HFFc6 (cell line): ENCODE measurements at places on chromosomes 2 and 18. TPM values are rescaled to one million over a fixed set of nuclear protein-coding genes. Genes with fewer than 3 reads are reported as not detected.

The C2orf74 gene
- 19.3 to 20.5 TPM (median 19.9 TPM) in 3 replicates for total RNA-seq

The EHD3 gene
- total RNA-seq, result 55.5 to 70.6 TPM (median 63.7 TPM) in 3 replicates

The C1QL2 gene
- not detected in 3 replicates for total RNA-seq

The THUMPD2 gene
- total RNA-seq, result 5.2 and 6.7 TPM in 2 replicates

The REEP1 gene
- total RNA-seq, result 0.10 to 0.27 TPM in 2 of 3 replicates, not detected in the other

The HOXD11 gene
- 7.1 and 7.3 TPM in 2 replicates for total RNA-seq

The DQX1 gene
- total RNA-seq, result 0.26 TPM in 1 of 3 replicates, not detected in the others

The ATL2 gene
- 21.4 to 27.6 TPM (median 26.1 TPM) in 3 replicates for total RNA-seq

The CRYGC gene
- not detected in 3 replicates for total RNA-seq

The MREG gene
- 2.0 to 3.3 TPM (median 3.0 TPM) in 3 replicates for total RNA-seq

The CDH2 gene
- 202 to 311 TPM (median 274 TPM) in 3 replicates for total RNA-seq

The CCDC148 gene
- total RNA-seq, result 0.66 to 1.1 TPM (median 0.87 TPM) in 3 replicates

The ST6GAL2 gene
- 0.11 to 0.24 TPM in 2 of 3 replicates, not detected in the other for total RNA-seq

The ALLC gene
- total RNA-seq, result not detected in 3 replicates

The SCYGR3 gene
- not detected in 2 replicates for total RNA-seq

The TLX2 gene
- 0.17 to 0.58 TPM (median 0.21 TPM) in 3 replicates for total RNA-seq

The ORC4 gene
- total RNA-seq, result 25.2 to 34.6 TPM (median 29.0 TPM) in 3 replicates

The IL1F10 gene
- total RNA-seq, result not detected in 3 replicates

The CREB1 gene
- 42.0 to 51.8 TPM (median 47.8 TPM) in 3 replicates for total RNA-seq

The GAREM1 gene
- 0.05 to 0.18 TPM (median 0.07 TPM) in 3 replicates for total RNA-seq

The GLB1L gene
- total RNA-seq, result 4.8 to 5.5 TPM (median 4.8 TPM) in 3 replicates

The FAM237A gene
- total RNA-seq, result not detected in 3 replicates

The LIPG gene
- total RNA-seq, result not detected in 3 replicates

The ITPRIPL1 gene
- total RNA-seq, result 0.36 to 1.1 TPM (median 1.00 TPM) in 3 replicates

The MEIS1 gene
- total RNA-seq, result 63.1 to 73.0 TPM (median 66.4 TPM) in 3 replicates

The PLGLB1 gene
- 0.29 to 1.4 TPM (median 0.39 TPM) in 3 replicates for total RNA-seq

The STK17B gene
- 28.1 to 36.6 TPM (median 33.4 TPM) in 3 replicates for total RNA-seq

The C2orf66 gene
- total RNA-seq, result not detected in 3 replicates

The FARP2 gene
- 39.2 and 39.4 TPM in 2 replicates for total RNA-seq

The ACTR2 gene
- total RNA-seq, result 449 and 450 TPM in 2 replicates

The NPPC gene
- total RNA-seq, result not detected in 3 replicates

The TMBIM1 gene
- total RNA-seq, result 164 to 189 TPM (median 185 TPM) in 3 replicates

The EDAR gene
- not detected in 3 replicates for total RNA-seq

The FHOD3 gene
- total RNA-seq, result 32.8 to 61.6 TPM (median 43.1 TPM) in 3 replicates

The DLGAP1 gene
- total RNA-seq, result 0.20 to 1.2 TPM (median 0.24 TPM) in 3 replicates

The AAMP gene
- 77.8 and 85.6 TPM in 2 replicates for total RNA-seq

The RBM44 gene
- total RNA-seq, result 0.09 to 0.18 TPM (median 0.16 TPM) in 3 replicates

The ALPI gene
- not detected in 3 replicates for total RNA-seq

The UGT1A4 gene
- not detected in 3 replicates for total RNA-seq

The LYG2 gene
- total RNA-seq, result not detected in 2 replicates

The DCAF17 gene
- 12.8 to 16.7 TPM (median 15.5 TPM) in 3 replicates for total RNA-seq

The NEU2 gene
- not detected in 3 replicates for total RNA-seq

The LYG1 gene
- total RNA-seq, result 0.23 and 0.34 TPM in 2 replicates

The GNLY gene
- not detected in 3 replicates for total RNA-seq

The MARCHF4 gene
- 44.9 and 51.6 TPM in 2 replicates for total RNA-seq

The AFG3L2 gene
- total RNA-seq, result 35.8 to 44.5 TPM (median 38.0 TPM) in 3 replicates

The ASTL gene
- not detected in 2 replicates for total RNA-seq

The CTAGE1 gene
- total RNA-seq, result 0.18 to 0.22 TPM (median 0.21 TPM) in 3 replicates

The DIPK1C gene
- total RNA-seq, result not detected in 3 replicates

The SDC1 gene
- 80.9 to 131 TPM (median 95.8 TPM) in 3 replicates for total RNA-seq

The ABHD1 gene
- total RNA-seq, result not detected in 3 replicates

The ADD2 gene
- total RNA-seq, result not detected in 2 replicates
